ENCODE measurements at places on chromosomes 7 and 10.

GRCh38 chr10:43708262-43708661 is 59.6 kb upstream of the ZNF32 start:
- no peak for DNase-seq

- DNase-seq = no peak
Measured at GRCh38 chr7:143415742-143416397, 7.2 kb upstream of the EPHA1 start.

- peak; percentile 72 for DNase-seq
Measured at GRCh38 chr7:88111140-88111743, 108.6 kb downstream of the SRI start.

DNA sequence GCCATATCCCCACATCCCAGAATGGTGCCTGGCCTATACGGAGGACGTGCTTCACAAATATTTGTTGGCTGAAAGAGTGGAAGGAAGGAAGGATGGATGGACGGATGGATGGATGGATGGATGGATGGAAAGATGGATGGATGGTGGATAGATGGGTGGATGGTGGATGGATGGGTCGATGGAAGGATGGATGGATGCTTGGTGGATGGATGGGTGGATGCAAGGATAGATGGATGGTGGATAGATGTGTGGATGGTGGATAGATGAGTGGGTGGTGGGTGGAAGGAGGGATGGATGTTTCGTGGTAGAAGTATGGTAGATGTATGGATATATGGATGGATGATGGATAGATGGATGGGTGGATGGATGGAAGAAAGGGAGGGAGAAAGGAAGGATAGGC is 10.8 kb downstream of the CHAT start:
- no peak for DNase-seq

GRCh38 chr7:142603870-142604448 is 145.3 kb upstream of the PRSS1 start:
- peak; percentile 90 for DNase-seq

- DNase-seq = peak; percentile 72
Measured at GRCh38 chr7:17640730-17641377, 299.4 kb downstream of the SNX13 start.

DNA sequence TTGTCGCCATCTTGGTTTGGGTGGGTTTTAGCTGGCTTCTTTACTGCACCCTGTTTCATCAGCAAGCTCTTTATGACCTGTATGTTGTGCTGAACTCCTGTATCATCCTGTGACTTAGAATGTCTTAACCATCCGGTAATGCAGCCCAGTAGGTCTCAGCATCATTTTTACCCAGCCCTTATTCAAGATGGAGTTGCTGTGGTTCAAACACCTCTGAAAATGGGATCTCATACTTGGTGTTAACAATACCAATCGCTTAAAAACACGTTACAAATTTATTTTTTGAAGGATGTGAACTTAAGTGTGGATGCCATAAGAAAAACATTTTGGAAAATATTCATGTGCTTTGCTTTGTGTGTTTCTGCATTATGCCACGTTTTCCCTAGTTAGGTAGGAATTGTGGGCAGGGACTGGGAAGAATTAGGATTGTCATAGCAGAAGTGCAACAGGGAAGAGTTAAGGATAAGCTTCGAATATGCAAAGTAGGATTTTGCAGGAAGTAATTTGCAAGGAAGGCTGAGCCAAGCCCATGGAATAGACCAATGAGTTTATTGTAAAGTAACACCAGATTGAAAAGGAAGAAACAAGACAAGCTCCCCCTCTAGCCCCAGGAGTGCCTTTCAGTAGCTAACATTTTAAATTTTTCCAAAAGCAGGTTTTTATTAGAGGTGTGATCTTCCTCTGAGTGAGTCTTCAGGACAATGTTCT is 56.4 kb downstream of the PRR15 start:
- no peak for DNase-seq
